Stimulated activated CD4-positive, alpha-beta T cell treated with anti-CD3 and anti-CD28 coated beads, Interleukin-1b, Interleukin-23, amount 100 ng/mL, for 1 hour (primary cell): ENCODE measurements at places on chromosomes 3 and 15.

DNA sequence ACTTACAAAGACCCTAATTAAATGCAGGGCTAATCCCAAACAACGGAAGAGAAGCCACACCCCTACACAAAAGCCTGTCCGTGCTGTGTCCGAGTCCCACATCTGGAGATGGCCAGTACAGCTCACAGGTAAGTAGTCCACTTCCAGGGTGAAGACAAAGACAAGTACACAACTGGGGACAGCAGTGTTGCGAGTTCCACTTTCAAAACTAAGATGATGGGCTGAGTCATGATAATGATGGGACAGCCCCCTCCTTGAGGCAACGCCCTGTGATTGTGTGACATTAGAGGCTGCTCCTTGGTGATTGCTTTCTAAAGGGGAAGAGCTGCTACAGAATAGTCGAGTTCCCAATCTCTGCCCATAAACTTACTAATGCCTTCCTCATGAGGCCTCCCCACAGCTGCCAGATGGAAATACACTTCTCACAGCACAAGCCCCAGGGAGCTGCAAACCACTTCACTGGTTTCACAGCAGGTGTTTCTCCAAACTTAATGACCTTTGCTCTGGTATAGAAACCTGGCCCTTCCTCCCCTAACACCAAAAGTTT, 27.6 kb downstream of the RFT1 start:
- no peak for DNase-seq

GRCh38 chr3:14647976-14648955, 3.3 kb upstream of the CCDC174 start:
- DNase-seq = no peak

- DNase-seq = no peak
Observed at GRCh38 chr15:51348688-51349087, 7.2 kb downstream of the GLDN start.

DNA sequence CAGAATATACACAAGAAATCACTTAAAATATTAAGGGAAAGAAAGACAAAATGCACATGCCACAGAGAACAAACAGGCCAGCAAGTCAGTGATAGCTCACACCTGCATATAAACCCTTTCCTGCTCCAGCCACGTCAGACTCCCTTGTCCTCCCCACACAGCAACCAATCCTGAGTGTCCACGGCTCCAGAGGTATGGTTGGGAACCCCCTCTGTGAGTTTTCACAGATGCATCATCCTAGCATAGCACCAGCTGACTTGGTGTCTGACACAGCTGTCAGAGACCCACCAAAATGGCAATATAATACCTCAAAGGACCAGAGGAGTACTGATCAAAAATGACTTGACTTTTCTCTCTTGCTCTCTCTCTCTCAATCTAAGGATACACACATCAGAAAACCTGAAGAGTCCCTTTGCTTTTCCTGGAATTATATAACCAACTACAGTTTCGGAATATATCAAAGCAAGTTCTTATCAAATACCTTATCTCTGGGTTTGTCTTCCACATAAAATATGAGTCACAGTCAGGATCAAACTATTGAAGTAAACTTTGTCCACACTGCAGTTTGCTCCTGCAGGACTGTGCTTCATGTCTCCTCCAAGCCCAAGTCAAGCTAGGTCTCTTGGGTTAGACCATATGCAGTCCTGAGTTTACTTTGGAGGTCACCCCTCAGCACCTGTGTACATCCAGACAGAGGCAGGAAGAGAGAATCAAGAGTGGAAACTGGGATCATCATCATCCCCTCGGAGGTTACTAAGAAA, 187.1 kb upstream of the THBS1 start:
- no peak for DNase-seq

DNA sequence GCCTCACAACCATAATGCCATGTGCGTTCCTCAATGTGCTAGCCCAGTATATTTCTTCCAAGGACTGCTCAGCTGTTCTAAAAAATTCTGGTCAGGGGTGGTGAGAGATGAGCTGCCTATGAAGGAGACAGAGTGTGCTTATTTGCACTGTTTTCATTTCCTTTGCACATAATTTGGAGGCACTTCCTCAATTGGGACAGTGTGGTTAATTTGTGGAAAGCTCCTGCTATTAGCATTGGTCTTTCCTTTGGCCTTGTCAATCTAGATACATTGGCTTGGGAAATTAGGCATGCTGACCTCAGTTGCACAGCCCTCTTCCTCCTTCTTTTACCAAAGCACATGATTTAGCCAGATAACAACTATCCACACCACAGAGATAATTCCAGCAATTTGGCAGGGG, 9.4 kb downstream of the FAM81A start:
- DNase-seq = no peak

DNA sequence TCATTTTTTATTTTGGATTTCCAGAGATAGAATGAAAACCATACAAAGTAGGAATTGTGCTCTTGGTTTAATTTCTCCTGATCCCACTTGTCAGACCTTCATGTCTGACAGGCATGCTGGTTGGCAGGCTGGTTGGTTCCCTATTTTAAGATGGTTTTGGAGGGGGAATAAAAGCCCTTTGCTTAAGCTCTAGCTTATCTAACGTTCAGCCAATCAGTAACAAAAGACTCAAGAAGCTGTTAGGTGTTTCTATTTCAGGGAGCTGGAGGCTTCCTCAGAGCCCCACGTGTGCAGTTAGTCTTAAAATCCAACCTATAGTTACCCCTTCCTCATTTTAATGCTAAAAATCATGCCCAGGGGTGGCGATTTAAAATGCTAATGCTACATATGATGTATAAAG, 40.5 kb upstream of the XIRP1 start:
- DNase-seq = no peak
